C1 segment of cervical spinal cord (tissue), 14 donors: ENCODE measurements at places on chromosomes 12 and 14.

- no peak for DNase-seq
These were observed 142.1 kb downstream of the DYRK2 start for GRCh38 chr12:67790660-67791059.

DNA sequence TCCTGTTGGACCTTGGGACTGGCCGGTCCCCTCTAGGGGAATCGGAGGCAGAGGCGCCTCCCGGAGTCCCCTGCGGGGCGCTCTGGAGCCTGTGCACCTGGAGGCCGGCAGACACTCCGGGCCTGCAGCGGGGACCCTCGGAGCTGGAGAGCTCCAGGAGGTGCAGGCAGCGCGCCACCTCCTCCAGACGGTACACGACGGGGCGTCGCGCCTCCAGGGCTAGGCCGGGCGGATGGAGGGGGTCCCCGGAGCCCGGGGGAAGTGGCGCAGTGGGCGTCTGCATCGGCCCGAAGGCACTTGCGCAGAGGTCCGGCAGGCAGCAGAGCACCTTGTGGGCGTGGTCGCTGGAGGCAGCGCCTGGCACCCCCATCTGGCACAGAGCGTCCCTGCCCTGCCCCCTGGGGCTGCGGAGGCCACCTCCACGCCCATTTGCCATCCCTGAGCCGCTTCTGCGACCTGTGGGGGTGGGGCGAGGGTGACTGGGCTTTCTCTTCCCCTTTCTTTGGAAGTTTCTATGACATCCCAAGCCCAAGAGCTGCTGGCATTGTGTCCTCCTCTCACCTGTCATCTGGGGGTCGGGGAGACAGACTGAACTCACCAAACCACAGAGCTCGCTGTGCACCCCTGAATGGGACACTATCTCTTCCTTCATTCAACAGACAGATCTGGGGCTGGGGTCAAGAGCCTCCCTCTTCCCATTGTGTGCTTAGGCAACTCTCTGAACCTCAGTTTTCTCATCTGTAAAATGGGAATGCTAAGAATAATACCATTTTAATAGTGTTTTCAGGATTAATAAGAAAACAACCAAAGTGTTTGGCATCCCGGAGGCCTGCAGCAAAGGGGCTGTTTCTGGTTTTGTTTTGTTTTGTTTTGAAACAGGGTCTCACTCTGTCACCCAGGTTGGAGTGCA, 37.5 kb upstream of the CORO1C start:
- DNase-seq: no peak

- DNase-seq: no peak
These were observed 69.5 kb upstream of the DIO3 start for GRCh38 chr14:101491841-101492240.

DNA sequence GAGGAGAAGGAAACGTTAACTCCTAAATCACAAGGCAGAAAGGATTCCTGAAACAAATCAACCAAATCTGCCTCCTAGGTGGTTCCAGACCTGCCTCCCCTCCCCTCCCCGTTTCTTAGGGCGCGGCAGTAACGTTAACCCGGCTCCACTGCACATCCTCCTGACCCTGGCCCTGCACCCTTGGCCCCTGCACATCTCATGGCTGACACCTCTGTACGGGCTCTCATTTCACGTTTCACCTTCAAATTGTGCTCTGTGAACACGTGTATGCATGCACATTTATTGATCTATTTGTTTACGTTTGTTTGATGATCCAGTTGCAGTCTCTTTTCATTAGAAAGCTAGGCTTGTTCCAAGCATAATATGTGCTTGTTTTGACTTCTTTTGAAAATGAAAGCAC, 358.1 kb downstream of the ADGRD1 start:
- no peak for DNase-seq

DNA sequence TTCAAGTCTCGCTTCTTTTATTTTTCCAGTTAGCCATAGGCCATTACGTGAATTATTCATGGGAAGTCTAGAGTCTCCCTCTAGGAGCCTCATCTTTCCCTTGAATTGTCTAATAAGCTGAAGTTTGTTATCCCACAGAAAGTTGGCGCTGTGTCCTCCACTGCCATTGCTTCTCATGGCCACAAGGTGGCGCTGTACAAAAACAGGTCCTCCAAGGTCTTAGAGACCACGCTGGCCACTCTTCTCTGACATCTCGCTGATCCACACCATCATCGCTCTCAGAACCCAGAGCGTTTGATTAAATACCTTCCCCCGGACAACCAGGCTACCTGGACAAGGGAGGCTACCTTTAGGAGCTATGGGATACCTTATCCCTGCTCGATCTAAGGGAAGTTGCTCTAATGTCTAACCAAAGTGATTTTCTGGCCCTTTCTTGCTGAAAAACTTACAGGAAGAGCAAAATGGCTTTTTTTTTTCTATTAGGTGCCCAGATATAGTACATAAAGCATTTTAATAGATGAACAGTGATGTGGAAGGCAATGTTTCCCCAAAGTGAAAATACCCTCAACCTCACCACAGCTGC, 110.0 kb downstream of the CCDC60 start:
- DNase-seq: no peak

DNA sequence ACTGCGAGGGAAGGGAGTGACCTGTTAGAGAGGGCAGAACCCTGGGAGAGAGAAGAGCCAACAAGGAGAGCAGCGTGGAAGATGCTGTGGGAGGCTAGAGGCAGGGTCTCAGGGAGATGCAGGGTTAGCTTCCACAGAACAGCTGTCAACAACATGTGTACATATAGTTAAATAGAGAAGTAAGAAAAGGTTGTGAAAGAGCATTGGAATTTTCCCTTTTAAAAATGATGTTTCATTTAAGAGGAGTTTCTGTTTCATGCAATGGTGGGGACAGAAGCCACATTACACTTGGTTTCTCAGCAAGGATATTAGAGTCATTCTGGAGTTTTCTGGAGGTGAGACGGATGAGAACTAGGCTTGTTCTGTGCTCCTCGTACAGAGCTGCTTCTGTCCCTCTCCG, 23.8 kb upstream of the TBC1D30 start:
- DNase-seq: no peak
